ENCODE measurements at places on chromosomes 1 and 21. TPM values are rescaled to one million over a fixed set of nuclear protein-coding genes. Genes with fewer than 3 reads are reported as not detected.

GRCh38 chr1:198153103-198153502 is 3.7 kb upstream of the NEK7 start:
- DNase-seq = no peak

- no peak for DNase-seq
Measured at GRCh38 chr1:4963251-4963650, 308.8 kb downstream of the AJAP1 start.

DNA sequence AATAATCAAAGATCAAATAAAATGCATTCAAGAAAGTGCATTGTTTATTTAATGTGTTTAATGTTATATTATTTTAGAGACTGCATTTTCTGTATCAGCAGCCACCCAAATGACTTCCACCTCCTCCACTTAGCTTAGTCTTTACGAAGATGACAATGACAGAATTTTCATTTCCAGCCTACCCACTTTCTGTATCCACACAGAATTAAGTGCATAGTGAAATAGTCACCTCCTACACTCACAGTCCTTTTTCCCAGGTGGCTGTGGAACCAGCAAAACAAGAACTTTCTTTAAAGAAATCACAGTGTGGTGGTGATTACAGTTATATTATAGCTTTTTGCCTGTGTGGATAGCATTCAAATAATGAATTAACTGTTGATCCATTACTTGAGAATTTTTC is 66.2 kb upstream of the KCNK1 start:
- no peak for DNase-seq

The ITGB2 gene
- polyA plus RNA-seq = 7.3 TPM
